Naive thymus-derived CD4-positive, alpha-beta T cell (primary cell): ENCODE measurements at places on chromosomes 5 and 9.

- H3K4me1 ChIP-seq: peaks cover 17% of the 10 kb centered on the region
- no peak overlapping the region for H3K4me3 ChIP-seq
- H3K27ac ChIP-seq: no peak overlapping the region
- peaks cover 3% of the 10 kb centered on the region for H3K36me3 ChIP-seq
- peak; percentile 30 for DNase-seq
Measured at GRCh38 chr5:43034591-43034968, 5.5 kb downstream of the ANXA2R start.

- no peaks in the 10 kb centered on the region for H3K27me3 ChIP-seq
- H3K36me3 ChIP-seq: no peaks in the 10 kb centered on the region
- H3K4me3 ChIP-seq: no peak overlapping the region
- no peak overlapping the region for H3K27ac ChIP-seq
- no peak for DNase-seq
- no peaks in the 10 kb centered on the region for H3K4me1 ChIP-seq
Measured at GRCh38 chr5:102792705-102793104, 37.6 kb downstream of the PAM start.

DNA sequence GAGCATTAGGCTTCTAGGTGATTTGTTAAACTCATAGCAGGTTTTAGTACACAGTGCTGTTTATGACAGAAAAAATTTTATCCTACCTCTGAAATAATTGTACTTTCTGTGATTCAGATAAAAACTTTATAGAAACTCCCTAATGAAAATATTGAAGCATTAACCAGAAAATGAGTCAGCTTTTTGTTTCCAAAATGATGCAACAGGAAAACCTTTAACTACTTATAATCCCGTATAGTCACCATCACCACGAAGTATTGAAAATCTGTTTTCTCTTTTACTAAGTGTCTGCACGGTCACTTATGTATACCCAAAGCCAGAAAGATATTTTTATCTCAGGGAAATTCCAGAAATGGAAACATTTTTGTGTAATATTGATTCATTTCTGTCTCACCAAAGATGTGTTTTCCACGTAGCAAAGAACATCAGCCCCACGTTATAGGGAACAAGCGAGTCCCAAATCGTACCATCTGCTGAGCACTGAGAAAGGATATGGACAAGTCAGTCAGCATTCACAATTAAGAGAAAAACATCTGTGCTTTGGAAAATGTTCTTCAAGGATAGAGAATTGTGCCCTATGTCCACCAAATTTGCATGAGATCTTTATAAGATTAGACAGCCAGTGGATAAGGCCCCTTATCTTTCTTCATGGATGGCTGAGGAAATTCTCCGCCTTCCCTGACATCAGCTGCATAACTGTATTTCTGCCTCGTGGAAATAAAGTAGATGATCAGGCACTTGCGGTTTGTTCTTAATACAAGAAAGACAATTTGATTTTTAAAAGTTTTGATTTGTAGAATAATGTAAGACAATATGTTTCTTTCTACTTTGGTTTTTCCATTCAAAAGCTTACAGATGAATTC, 41.9 kb downstream of the TNFAIP8 start:
- no peaks in the 10 kb centered on the region for H3K27me3 ChIP-seq
- no peak for DNase-seq
- no peak overlapping the region for H3K4me3 ChIP-seq
- H3K36me3 ChIP-seq: peaks cover 21% of the 10 kb centered on the region
- H3K27ac ChIP-seq: peak overlapping the region; percentile 25

DNA sequence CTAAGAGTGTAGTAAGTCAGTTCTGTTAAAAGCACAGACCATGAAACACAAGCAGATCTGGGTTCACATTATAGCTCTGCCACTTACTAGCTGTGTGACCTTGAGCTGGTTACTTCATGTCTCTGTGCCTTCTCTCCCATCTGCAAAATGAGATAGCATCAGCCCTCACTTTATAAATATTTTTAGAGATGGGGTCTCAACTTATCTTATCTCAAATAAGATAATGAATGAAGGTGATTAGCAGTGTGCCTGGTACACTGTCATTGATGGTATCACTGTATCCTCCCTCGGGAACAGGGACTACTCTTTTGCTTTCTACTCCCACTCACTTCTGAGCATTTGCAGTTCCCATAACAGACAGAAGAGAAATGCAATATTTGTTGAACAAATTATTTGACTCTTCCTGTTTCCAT, 52.4 kb downstream of the GALNT10 start:
- no peaks in the 10 kb centered on the region for H3K27me3 ChIP-seq
- no peaks in the 10 kb centered on the region for H3K4me1 ChIP-seq
- no peak overlapping the region for H3K27ac ChIP-seq
- H3K4me3 ChIP-seq: no peak overlapping the region
- no peak for DNase-seq

DNA sequence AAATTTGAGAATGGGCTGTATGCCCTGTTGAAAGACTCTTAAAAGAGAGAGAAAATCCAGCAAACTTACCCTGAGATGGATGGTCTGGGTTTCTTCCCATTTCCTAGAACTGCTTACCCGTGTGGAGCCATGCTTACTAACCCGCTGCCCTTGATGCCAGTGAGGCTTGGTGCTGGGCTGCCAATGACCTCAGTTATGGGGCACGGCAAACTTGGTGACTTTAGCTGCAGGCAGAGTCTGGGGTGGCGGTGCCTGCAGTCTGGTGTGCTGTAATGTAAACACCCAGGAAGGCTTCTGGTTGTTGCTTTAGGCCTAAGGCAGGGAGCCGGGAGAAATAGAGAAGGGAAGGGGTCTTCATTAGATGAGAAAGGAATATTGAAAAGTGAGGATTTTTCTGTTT, 7.3 kb upstream of the TENT4A start:
- H3K36me3 ChIP-seq: no peaks in the 10 kb centered on the region
- H3K4me3 ChIP-seq: no peak overlapping the region
- no peaks in the 10 kb centered on the region for H3K27me3 ChIP-seq
- no peak for DNase-seq
- H3K4me1 ChIP-seq: no peaks in the 10 kb centered on the region
